Cortex of kidney (tissue), 1 donor: ENCODE measurements at places on chromosomes 6 and 20.

GRCh38 chr20:1685304-1686052, 27.9 kb upstream of the SIRPG start:
- no peak for DNase-seq

GRCh38 chr20:2734899-2735298, 42.3 kb downstream of the EBF4 start:
- no peak for DNase-seq

GRCh38 chr6:27213544-27214125, 33.9 kb upstream of the PRSS16 start:
- no peak for DNase-seq

DNA sequence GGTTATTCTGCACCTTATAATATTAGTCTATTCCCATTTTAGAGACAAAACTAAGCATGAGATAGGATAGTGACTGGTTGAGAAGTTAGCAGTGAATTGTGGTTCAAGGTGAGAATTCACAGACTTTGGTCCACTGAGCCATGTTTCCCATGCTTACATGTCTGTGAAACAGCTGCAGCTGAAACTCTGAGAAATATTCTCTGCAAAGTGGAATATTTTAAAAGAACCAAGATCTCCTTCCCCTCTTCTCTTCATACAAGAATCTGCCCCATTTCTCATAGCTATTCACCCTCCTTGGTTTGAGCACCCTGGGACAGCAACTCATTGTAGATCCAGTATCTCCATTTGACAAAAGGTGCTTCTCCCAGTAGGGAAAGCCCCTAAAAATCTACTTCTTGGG, 70.2 kb upstream of the TMEM170B start:
- no peak for DNase-seq

GRCh38 chr6:149830731-149831307, 33.3 kb downstream of the LRP11 start:
- no peak for DNase-seq

GRCh38 chr6:89290401-89291155, 24.5 kb downstream of the GABRR2 start:
- DNase-seq: no peak

DNA sequence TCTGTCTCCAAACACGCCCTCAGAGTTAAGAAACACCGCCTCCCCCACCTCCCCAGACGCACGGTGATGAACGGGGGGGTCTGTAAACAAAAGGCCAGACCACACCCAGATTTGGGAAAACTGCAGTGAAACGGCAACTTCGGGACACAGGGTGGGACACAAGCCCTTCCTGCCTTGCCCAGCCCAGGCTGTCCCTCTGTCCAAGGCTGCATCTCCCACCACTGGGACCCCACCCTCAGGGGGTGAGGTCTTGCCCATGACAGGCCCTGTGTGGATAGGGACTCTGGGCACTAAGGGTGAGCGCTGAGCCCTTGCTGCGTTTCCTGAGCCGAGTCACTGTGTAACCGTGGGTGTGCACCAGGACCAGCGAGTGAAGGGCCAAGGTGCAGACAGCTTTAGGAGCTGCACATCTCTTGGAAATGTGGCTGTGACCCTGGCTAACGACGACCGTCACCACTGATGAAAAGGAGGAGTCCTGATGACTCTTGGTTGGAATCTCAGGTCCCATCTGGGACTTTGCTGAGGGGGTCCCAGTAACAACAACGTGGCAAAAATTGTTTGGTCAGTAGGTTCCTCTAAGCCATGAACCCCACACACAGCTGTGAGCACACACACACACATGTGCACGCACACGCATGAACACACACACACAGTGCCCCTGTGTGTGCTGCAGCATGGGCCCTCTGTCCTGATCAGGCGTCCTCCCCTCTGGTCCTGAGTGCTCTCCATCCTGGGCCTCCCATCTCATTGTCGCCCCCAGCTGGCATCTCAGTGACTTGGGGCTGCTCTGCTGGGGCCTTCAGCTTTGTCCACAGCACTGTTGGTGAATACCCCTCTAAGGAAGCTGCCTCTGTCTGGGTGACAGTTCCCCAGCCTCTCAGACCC, 100.6 kb downstream of the RAMACL start:
- DNase-seq: no peak

DNA sequence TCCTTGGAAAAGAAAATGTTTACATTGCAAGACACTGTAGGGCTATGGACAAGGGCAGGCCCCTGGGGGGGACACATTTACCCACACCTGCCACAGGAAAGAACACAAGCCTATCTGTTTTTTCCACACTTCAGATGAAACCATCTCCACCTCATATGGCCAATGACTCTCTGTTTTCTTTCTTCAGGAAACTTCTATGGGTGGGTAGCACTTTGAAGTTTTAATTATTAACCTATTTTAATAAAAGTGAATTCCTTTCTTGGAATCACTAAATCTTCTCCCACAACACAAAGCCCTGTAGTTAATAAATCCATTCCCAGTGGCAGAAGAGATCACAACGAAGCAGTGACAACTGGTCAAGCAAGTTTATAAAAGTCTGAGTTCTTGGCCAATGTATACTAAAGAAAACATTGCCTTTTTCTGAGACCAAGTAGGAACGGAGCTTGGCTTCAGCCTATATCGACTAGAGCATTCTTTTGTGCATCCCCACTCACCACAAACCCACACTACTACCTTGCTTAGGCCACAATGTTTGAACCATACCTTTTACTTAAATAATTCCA, 125.1 kb upstream of the CARMIL1 start:
- DNase-seq: no peak

GRCh38 chr20:10115021-10115420, 80.2 kb downstream of the ANKEF1 start:
- DNase-seq: no peak

GRCh38 chr6:132927713-132928112, 113.3 kb downstream of the RPS12 start:
- DNase-seq: no peak

GRCh38 chr20:2358006-2358405, 22.7 kb upstream of the TGM6 start:
- no peak for DNase-seq

GRCh38 chr6:131175564-131175963, 40.3 kb downstream of the AKAP7 start:
- no peak for DNase-seq

DNA sequence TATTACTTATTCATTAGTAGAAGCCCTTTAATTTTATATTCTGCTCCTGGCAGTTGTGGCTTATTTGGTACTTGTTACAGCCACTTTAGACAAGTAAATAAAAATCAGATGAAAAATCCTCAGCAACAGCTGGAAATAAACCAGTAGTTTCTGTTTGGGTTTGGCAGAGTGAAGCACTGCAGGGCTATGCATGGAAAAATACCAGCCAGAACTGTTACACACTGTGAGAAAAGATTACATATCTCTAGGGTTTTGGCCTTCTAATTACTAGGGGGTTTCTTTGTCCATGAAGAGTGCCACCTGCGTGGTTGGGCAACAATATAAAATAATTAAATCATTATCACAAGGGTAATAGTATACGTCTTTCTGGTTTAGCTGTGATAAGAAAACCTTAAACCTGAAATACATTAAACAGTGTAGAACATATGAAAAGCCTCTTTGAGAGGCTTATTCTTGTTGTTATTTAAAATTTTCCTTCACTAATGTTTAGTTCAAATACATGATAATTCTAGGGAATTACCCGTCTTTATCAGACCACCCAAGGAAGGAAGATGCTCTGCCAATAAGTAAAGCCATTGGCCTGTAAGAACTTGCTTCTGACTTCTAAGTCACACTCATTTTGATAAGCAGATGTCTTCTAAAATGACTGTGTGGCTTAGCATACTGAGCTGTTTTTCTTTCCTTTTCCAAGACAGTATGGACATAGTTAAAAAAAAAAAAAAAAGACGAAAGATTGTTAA, 320.0 kb upstream of the FLRT3 start:
- DNase-seq: no peak

DNA sequence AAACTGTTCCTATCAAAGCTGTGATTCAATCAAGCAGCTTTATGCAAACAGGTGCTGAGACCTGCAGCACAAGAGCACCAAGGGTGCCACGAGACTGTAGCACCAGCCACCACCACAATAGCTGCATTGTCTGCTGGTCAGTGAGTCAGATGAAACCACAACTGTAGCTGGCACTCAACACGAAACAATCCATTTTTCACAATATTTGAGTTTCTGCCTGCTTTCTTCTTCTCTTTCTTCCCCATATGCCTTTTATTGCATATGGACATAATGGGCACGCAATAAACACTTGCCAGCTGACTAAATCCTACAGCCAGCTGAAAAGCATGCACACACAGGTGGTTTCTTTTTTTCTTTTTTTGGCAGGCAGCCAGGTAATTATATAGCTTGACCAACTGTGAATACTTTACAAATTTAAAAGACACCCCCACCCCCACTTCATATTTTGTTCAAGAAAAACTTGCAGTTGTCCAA, 16.6 kb downstream of the SLC2A12 start:
- DNase-seq: no peak

GRCh38 chr6:71420095-71420692, 131.6 kb downstream of the OGFRL1 start:
- no peak for DNase-seq

DNA sequence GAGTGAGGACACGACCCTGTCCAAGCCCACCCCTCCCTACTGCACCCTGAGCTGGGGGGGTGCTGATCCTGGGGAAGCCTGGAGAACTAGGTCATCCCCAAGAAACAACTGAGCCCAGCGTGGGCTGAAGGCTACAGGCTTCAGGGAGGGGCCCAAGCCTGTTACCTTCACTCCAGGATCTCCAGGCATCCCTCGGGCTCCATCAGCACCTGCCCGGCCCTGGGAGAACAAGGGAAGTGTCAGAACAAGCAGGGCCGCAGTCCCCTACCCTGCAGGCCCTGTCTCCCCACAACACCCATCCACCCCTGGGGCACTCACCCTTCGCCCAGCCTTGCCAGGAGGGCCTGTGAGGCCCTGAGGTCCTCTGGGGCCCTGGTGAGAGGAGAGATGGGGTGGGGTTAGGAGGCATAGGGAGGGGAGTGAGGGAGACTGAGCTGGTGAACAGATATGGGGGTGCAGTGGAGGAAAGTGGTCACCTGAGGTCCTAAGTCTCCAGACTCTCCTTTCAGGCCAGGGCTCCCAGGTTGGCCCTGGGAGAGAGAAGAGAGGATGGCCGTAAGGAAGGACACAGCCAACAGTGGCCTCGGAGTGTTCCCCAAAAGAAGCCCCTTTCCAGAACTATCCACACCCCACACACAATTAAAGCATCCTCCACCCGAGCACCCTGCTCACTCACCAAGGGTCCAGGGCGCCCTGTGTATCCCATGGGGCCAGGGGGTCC, 13.4 kb downstream of the COL11A2 start:
- no peak for DNase-seq

- no peak for DNase-seq
These were observed 32.4 kb downstream of the PHACTR1 start for GRCh38 chr6:12748815-12749521.

DNA sequence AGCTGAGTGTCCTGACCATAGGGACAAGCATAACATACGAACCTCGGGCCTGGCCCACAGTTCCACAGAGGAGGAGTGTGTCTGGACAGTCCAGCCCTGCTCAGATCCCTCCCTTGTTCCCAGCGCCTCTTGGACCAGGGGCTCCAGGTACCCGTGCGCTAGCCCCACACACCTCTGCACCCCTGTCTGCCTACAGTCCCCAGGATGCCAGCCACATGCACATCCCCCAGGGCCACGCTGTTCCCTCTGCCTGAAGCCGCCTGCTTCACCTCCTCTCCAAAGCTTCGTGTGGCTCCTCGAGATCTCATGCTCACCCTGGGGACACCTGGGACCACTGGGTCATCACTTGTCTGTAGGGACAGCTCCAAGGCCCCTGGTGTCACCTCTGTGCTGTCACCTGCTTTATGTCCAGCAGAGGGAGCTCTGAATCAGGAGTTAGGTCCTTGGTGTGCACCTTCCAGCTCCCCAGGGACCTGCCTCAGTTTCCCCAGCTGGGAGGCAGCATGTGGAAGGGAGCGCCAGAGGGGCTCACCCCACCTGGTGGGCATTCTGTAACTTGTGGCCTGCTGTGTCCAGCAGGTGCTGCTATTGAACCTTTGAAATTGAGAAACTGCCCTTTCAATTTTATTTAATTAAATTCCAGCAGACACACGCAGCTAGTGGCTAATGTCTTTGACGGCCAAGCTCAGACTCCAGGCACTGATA, 7.3 kb upstream of the YTHDF1 start:
- DNase-seq: no peak

DNA sequence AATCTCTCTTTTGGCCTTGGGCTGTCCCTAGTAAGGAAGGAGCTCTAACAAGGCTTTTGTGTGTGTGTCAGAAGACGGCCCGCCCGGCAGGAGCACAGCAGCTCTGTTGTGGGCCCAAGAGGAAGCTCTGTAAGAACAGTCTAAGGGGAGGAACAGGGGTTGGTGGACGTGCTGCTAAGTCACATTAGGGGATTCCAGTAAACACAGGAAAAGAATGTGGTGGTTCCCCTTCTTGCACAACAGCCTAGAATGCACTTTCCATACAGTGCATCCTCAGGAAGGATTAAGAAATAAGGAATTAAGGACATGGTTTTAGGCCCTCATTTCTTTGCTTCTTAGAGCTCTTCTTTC, 114.5 kb downstream of the RNF144B start:
- no peak for DNase-seq

- DNase-seq: no peak
These were observed 99.0 kb upstream of the KCNG1 start for GRCh38 chr20:51121901-51122412.

GRCh38 chr20:57648878-57649616, 28.8 kb upstream of the ZBP1 start:
- no peak for DNase-seq

- no peak for DNase-seq
These were observed 12.5 kb downstream of the ZNF76 start for GRCh38 chr6:35272005-35272404.

- no peak for DNase-seq
These were observed 61.5 kb downstream of the COL12A1 start for GRCh38 chr6:75144386-75144785.
